Smooth muscle cell of the brain vasculature (primary cell): ENCODE measurements at places on chromosomes 3 and 15.

DNA sequence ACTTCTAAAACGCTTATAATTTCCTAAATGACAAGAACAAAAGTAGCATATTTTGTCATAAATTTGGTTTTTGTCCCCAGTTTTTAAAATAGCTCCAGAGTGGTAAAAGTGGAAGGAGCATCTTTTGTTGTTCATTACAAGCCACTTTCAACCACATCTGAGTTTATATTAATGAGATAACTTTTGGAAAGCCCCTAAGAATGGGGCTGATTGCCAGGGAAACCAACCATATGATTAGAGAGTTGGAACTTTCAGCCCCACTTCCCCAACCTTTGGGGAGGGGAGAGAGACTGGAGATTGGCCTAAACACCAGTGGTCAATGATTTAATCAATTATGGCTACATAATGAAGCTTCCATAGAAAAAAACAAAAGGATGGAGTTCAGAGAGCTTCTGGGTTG is 57.4 kb downstream of the CPA3 start:
- DNase-seq = no peak

DNA sequence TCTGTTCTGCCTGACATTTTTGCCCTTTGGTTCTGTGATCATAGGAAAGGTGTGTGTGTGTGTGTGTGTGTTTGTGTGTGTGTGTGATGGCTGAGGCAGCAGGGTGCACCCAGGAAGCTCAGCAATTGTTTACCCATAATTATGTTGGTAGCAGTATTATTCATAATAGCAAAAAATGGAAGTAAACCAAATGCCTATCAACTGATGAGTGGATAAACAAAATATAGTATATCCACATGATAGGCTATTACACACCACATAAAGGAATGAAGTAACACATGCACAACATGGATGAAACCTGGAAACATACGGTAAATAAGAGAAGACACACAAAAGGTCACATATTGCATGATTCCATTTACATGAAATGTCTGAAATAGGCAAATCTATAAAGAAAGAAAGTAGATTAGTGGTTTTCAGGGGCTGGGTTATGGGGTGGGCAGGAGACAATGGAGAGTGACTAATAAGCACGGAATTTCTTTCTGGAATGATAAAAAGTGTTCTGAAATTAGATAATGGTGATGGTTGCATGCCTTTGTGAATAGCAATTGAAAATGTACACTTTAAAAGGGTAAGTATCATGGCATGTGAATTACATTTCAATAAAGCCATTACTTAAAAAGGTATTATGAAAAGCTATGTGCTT is 167.2 kb downstream of the POLR2M start:
- no peak for DNase-seq

DNA sequence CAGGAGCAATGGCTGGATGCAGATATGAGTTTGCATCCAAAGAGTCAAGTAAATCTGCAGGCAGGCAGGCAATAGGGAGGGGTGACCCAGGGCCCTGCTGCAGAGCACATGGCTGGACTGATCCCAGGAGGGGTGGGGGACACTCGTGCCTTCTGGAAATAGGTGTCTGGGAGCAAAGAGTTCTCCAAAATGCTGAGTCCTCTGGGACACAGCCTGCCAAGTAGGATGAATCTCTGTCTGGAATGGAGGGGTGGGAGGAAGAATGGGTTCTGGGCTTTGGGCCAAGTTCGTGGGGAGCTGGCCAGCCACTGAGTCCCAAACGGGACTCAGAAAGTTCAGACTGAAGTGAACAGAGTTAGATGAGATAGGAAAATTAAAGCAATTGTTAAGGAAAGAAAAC is 214.5 kb downstream of the MTHFS start:
- DNase-seq = no peak

- no peak for DNase-seq
These were observed 512.9 kb downstream of the PYDC2 start for GRCh38 chr3:191973820-191974219.

GRCh38 chr3:105322570-105323273 is 44.0 kb upstream of the ALCAM start:
- no peak for DNase-seq

GRCh38 chr3:137041251-137041650 is 83.5 kb downstream of the IL20RB start:
- DNase-seq = no peak

DNA sequence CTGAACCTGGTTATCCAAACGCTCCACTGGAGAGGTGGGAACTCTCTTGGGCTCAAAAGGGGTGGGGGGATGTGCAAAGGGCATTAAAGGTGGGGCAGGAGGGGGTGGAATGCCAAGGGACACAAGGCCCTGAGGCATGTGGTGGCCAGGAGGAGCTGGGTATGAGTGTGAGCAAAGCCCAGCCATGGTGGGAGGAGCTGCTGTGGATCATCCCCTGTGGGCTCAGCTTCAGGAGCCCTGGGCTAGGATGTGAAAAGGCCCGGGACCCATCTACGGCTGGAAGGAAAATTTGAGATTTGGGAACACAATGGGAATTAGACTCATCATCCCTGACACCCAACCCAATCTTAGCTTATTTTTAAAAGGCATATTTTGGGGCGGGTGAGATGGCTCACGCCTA is 33.3 kb downstream of the MGLL start:
- DNase-seq = no peak

DNA sequence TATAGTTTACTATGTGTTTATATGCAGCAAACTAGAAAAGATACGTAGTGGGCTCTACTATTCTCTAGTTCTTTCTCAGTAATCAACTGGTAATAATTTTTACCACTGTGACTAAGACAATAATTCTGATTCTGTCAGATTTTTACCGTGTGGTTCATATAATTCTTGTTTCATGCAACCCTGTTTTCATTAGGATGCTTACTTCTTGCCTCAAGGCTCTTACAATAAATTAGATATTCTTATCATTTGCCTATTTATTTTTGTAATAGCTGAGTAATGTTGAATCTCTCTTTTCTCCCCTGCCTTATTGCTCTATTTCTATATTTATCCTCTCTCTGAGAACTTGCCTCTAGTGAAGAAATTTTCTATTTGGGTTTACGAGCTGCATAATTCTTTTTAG is 524.7 kb downstream of the NAALADL2 start:
- DNase-seq = no peak

- no peak for DNase-seq
These were observed 116.3 kb downstream of the CLSTN2 start for GRCh38 chr3:140051019-140051957.

GRCh38 chr3:197293605-197294237 is 4.7 kb downstream of the DLG1 start:
- no peak for DNase-seq

DNA sequence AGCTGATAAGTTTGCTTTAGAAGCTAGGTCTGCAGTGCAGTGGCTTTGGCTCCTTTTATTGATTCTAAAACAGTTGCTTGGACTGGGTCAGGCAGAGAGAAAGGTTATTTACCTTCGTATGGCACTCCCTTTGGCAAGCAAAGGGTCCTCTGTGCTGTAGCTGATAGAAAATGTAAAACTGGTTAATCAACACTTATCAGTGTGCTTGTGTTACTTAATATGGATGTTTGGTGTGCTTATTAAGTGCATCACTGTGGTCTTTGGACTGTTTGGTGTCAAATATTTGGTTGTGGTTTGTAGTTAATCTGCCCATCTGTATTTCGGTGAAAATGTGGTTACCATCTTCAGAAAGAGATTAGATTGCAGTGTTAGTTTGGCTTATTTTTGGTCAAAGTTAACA is 16.0 kb downstream of the UBE2E2 start:
- no peak for DNase-seq

DNA sequence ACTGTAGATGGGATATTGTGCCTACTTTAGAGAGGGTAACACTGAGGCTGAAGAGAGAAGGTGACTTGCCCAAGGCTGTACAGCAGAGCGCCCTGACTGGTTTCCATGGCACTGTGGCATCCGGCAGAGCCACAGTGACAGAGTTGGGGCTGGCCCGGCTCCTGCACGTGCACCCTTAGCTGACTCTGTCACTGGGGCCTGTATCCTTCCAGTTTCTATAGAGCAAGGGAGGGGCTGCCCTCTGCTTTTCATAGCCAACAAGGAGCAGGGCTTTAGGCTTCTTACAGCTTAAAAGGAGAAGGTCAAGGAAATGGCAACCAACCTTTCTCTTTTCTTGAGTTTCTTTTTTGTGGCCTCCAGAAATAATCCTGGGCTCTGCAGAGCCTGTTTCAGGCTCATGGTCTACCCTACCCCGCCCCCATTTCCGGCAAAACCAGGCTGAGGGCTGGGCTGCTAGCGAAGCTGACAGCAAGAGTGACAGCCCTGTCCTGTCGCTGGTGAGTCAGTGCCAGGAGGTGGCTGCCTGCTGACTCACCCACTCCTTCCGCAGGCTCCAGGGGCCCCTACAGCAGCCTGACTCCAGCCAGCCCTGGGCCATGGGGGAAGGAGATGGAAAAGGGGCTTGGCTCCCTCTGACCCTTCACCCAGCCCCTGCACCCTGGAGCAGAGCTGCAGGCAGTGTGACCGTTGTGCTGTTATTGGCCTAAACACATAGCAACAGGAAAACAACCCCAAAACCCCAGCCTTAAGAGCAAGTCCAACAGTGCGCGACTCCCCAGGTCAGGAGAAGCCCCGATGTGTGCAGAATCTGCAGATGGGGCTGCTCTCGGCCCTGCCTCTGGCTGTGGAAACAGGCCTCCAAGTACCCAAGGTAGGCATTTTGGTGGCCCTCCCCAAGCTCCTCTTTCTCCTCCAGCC is 29.8 kb downstream of the SLC6A6 start:
- no peak for DNase-seq

DNA sequence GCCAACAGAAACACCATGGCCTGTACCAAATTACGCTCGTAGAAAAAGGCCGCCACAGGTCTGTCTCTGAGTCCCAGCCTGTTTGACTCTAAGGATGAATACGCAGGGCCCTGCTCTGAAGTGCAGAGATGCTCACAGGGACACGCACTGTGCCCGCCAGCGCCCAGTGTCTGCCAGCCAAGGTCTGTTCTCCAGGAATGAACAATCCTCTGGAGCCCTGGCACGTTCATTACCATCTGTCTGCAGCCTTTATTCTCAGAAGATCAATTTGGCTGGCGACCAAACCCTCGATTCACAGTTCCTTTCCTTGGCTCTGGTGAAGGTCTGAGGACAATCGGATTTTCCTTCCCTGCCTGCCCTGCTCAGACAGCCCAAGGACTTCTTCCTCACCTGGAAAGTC is 66.3 kb downstream of the NIPA2 start:
- no peak for DNase-seq

DNA sequence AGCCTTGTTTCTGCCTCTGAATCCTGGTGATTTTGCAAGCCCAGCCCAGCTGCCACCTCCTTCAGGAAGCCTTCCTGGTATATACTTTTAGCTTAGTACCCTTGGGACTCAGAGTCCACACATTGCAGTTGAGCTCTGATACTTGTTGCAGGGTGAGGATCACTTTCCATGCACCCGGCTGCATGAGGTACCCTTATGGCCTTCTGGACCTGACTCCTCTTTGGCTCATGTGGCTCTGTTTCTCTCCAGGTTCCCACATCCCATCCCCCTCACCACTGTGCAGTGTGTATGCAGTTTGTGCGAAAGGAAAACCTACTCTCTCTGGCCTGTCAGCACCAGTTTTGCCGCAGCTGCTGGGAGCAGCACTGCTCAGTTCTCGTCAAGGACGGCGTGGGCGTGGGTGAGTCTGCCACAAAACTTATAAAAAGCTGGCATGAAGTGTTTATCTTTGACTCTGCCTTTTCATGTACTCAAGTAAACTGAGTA is 23.1 kb upstream of the P4HTM start:
- no peak for DNase-seq

DNA sequence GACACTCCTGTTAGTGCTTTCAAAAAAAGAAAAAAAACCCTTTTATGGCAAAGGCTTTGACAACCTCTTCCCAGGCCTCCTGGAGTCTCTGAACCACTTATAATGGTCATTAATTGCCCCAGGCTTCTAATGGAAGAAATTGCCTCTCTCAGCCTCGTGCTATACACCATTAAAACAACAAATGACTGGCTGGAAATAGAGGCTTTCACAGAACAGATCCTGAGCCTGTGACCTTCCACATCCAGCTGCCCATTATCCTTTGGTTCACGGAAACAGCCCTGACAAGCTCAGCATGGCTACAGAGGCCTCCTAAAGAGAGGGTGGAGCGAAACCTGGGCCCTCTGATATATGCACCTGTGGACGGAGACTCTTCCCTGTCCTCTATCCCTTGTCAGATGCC is 26.8 kb upstream of the MKRN3 start:
- DNase-seq = no peak

GRCh38 chr3:120681506-120682038 is 467 bp downstream of the HGD start:
- DNase-seq = no peak

DNA sequence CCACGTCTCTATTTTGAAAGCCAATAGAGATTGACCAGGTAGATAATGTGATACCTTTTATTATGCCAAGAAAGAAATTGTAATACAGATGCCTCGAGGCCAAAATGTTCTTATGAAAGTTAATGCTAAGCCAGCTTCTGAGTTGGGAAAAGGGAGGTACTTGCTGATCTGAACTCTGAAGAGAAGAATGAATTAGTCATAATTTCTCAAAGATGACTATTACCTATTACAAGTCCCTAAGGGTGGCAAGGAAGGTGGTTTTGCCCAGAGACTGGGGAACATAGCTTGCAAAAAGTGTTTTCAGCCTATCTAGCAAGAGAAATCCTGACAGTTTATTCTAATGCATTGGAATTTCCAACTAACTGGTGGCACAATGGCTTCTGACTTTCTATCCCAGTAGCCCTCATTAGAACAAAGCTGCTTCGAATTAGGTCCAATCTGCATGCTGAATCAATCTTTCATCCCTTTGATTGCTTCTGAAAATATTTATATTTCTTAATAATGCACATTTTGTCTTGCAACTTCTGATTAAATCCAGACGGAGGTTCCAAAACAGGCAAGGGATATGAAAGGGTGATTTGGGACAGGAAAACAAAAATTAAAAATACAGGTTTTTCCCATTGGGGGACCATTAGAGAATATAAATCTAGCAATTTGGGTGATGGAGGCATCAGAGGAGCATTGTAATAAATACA is 17.7 kb upstream of the NR2F2 start:
- DNase-seq = no peak

- no peak for DNase-seq
These were observed 377.9 kb downstream of the GAP43 start for GRCh38 chr3:116001151-116001621.

- DNase-seq = no peak
These were observed 23.7 kb downstream of the PDZRN3 start for GRCh38 chr3:73601011-73601410.

DNA sequence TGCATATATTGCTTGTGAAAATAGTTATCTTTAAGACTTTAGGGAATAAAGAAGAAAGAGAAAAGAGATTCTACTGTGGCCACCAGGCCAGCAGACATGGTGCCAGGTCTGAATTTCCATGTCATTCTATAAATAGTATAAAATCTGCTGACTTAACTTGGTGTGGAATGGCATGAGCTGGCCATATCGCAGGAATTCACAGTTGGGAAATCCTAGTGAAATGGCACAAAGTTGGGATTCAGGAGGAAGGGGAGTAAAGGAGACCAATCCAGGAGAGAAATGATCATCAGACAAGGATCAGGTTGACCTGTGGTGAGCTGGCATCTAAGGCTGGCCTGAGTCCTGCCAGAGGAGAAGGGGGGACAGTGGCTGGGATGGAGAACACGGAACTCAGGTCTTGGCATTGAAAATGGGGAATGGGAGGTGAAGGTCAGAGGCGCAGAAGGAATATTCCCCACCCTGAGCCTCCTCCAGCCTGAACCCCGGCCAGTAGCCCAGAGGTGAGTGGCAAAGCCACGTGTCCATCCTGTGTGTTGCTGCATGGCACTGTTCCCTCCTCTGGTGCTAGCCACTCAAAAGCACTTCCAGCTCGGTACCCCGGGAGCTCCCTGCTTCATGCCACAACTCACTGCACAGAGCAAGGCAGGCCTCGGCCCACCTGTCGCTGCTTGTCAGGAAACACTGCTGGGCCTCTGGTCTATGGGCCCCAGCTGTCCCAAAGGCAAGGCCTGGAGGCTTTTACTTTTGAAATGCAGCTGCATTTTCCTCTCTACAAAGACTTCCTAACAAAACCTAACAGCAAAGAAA is 51.4 kb downstream of the SSUH2 start:
- DNase-seq = no peak
